ENCODE measurements at places on chromosomes 12 and 14. TPM values are rescaled to one million over a fixed set of nuclear protein-coding genes. Genes with fewer than 3 reads are reported as not detected.

- no peak for DNase-seq
Observed at GRCh38 chr12:79895071-79895470, 39.8 kb downstream of the PPP1R12A start.

DNA sequence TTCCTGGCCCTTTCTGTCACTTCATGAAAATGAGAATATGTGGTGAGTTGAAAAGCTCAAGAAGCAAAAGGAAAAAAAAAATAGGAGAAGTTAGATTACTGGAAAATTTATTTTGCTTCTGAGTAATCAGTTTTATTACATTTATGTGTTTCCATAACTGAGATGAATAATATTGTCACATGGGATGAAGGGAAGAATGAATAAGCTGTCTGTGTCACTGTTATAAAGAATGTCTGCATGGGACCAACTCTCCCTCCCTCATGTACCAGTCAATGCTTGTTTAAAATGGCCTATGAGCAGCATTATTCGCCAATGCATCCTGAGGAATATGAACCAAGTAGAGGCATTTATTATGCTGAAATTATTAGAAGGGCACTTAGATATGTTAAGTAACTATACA, 246.3 kb downstream of the PRKD1 start:
- no peak for DNase-seq

Gene RHEBL1
- 4.1 TPM for total RNA-seq

Gene CCDC175
- not detected for total RNA-seq

Gene MYH6
- total RNA-seq: not detected
